ENCODE measurements at places on chromosomes 2 and 18. TPM values are rescaled to one million over a fixed set of nuclear protein-coding genes. Genes with fewer than 3 reads are reported as not detected.

- no peak for DNase-seq
Measured at GRCh38 chr2:13583609-13584008, 866.9 kb downstream of the TRIB2 start.

GRCh38 chr18:73235491-73235890, 367.7 kb upstream of the NETO1 start:
- DNase-seq: no peak

DNA sequence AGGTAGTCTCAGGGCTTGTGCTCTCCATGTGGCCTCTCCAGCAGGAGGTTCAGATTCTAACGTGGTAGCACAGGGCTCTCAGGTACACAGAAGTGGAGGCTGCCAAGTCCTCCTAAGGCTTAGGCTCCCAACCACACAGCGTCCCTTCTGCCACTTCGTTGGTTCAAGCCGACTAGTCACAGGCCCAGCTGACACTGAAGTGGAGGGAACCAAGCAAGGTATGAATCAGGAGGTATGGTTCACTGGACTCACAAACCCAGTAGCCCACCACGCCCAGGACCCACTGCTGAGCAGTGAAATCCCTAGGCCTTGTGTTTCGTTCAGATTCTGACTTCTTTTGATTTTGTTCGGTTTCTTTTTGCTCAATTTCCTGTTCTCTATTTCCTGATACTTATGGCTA, 46.0 kb upstream of the SEC11C start:
- no peak for DNase-seq

Gene CCDC121
- 8.8 TPM for total RNA-seq

Gene NEB
- total RNA-seq: 1.8 TPM

Gene RAB27B
- 0.05 TPM for total RNA-seq
